ENCODE measurements at places on chromosomes 13 and 19.

- no peak for DNase-seq
Measured at GRCh38 chr13:99979453-99980200, 2.0 kb upstream of the ZIC2 start.

GRCh38 chr13:20197361-20197834 is 4.7 kb upstream of the GJB2 start:
- no peak for DNase-seq

GRCh38 chr13:21742096-21742495 is 71.2 kb downstream of the FGF9 start:
- no peak for DNase-seq

GRCh38 chr19:1882089-1882785 is 3.1 kb downstream of the ABHD17A start:
- DNase-seq, result peak; percentile 69

DNA sequence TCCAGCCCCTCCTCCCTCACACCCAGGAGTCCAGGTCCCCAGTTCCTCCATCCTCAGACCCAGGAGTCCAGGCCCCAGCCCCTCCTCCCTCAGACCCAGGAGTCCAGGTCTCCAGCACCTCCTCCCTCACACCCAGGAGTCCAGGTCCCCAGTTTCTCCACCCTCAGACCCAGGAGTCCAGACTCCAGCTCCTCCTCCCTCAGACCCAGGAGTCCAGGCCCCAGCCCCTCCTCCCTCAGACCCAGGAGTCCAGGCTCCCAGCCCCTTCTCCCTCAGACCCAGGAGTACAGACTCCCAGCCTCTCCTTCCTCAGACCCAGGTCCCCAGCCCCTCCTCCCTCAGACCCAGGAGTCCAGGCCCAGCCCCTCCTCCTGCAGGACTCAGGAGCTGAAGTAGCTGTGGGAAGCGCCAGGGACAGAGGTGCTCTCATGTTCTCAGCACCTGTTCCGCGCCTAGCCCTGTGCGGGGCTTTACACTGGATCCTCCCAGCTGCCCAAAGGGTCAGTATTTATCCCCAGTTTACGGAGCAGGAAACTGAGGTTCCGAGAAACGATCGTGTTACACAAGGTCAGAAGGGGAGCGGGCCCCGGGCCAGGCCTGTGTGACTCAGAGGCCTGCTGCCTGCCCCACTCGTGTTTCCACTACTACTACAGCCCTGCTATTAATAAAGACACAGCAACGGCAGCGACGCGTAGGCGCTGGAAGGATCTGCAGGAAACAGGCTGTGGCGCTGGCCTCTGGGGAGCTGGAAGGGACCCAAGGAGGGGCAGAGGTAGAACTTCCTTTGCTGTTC is 1.7 kb upstream of the SBK3 start:
- DNase-seq, result no peak

GRCh38 chr19:51066393-51067186 is 1.7 kb upstream of the KLK13 start:
- DNase-seq, result no peak

DNA sequence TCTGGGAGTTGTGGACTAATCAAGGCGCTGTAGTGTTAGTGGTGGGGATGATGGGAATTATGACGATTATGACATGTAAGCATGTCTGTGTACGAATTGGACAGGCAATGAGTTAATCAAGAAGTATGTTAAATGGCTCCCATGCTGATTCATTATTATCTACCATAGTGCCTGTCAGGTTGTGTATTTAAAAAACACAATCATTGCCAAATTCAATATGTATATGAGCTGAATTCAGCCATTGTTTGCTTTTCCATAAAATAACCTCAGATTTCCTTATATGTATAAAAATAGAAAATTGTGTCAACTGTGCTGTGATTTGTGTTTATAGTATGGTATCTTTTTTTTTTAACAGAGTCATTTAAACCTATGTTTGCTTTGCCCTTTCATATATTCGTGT is 37.1 kb downstream of the PCCA start:
- DNase-seq, result no peak

All from activated gamma-delta T cell treated with anti-CD3 and anti-CD28 coated beads, Interleukin-2, amount 50 U/mL, for 16 hours (primary cell).